ENCODE measurements at places on chromosomes 16 and 17.

DNA sequence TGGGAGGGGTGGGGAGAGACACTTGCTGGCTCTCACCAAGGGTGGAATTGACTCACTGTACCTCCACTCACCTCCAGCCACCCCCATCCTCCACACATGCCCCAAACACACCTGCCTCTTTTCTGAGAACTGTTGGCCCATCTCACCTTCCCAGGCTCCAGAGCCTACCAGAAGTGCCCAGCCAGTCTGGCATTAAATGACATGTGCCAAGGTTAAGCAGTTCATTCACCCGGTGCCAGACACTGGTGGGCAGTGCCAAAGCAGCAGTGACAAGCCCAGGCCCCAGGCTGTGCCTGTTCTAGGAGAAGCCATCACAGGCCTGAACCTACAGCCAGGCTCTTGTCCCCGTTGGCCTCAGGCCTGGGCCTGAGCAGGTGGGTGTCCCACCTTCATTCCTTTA lies 11.2 kb downstream of the MVP start:
- no peak for DNase-seq

DNA sequence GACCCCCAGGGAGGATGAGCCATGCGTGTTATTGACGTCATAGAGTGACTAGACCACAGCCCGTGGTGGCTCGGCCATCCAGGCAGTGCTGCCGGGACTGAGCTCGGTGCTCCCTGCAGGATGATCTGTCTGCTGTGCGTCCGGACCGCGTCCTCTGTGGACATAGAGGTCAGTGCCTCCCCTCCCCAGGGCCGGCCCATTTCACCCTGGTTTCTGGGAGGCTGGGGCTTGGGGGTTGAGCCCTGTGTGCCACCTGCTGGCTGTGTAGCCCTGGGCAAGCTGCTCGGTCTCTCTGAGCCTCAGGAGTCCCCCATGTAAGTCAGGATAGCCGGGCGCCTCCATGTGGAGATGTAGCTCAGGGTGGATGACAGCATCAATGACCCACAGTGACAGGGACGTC lies 8.3 kb downstream of the TSC2 start:
- no peak for DNase-seq

GRCh38 chr16:79823639-79824038 lies 223.1 kb upstream of the MAF start:
- DNase-seq, result no peak

- no peak for DNase-seq
These were observed 181.1 kb downstream of the SNX29 start for GRCh38 chr16:12157517-12158093.

DNA sequence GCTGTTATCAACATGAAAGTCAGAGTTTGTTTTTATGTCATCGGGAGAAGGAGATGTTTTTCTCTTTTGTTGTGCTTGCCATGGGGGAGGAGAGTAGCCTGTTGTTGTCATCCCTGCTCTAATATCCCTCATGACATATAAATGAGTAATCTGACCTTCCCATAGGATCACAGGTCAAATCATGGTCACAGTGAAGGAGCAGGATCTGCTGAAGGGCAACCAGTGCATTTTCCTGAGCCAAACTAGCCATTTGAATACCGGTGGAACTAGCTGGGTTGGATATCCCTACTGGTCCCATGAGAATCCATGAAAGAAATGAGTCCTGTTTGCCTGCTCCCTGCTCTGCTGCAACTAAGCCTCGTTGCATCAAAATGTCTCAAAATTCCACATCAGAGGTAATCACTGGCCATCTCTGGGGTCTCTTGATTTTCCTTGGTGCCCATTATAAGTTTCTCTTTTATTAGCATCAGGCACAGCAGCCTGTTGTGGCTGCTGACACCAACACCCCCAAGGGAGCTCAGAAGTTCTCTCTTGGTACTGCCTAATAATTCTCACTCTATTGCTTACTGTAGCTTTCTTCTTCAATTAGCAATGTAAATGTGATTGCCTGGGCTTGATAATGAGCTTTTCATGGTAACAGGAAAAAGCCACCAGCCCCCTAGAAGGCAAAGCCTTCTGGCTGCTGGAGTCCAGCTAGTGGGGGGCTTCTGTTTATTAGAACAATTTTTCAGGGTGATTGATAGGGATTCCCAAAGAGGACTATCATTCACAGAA lies 211.4 kb upstream of the ERCC4 start:
- DNase-seq, result no peak

- peak; percentile 34 for DNase-seq
These were observed 39.8 kb upstream of the IRF8 start for GRCh38 chr16:85858984-85859817.

DNA sequence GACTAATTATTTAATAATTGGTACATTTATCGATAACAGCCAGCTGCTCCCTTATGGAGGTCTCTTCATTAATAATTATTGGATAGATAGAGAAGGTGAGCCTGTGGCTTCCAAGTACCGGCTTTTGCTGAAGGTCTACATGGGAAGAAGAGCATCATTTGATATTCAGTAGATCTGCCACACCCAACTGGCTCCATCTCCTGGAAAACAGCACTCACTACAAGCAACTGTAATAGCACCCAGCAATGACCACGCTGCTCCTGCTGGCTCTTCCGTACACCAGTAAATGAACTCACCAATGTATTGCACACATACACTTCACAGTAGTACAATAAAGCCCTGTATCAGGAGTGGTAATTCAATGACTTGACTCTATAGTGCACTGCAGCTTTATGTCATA lies 19.5 kb downstream of the MARVELD3 start:
- peak; percentile 43 for DNase-seq

DNA sequence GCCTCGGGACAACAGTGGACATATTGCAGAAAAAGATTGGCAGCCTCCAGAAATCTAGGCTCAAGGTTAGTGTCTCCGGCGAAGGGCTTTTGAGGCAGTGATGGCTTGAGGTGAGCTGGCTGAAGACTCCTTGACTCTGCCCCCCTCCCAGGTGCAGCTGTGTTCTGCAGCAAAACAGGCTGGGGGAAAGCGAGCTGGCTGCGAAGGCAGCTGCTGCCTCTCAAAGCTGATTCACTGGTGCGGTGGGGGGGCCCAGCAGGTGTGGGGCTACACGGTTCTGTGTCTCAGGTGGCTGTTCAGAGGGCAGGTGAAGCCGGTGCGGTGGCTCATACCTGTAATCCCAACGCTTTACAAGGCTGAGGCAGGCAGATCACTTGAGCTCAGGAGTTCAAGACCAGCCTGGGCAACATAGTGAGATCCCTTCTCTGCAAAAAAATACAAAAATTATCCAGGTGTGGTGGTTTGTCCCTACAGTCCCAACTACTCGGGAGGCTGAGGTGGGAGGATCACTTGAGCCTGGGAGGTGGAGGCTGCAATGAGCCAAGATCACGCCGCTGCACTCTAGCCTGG lies 22.9 kb downstream of the C16orf96 start:
- DNase-seq, result no peak

GRCh38 chr16:73046849-73047214 lies 1.1 kb downstream of the ZFHX3 start:
- DNase-seq, result no peak

GRCh38 chr17:29176558-29177351 lies 3.4 kb downstream of the MYO18A start:
- DNase-seq, result peak; percentile 86

DNA sequence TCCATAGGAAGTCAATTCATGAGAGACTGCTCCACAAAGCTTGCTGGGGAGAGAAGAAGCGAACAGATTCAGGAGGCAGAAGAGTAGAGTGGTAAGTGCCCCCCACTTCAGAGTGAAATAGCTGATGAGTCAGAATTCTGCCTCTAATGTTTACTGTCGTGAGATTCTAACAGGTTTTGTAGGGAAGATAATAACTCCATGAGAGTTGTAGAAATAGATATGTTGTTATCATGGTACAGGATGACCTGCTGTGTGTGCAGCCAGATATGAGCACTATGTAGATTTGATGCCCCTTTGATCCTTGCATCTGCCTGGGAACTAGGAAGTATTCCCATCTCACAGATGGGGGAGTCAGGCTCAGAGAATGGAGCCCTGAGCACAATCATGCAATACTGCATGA lies 502.4 kb upstream of the CDH11 start:
- DNase-seq, result no peak

DNA sequence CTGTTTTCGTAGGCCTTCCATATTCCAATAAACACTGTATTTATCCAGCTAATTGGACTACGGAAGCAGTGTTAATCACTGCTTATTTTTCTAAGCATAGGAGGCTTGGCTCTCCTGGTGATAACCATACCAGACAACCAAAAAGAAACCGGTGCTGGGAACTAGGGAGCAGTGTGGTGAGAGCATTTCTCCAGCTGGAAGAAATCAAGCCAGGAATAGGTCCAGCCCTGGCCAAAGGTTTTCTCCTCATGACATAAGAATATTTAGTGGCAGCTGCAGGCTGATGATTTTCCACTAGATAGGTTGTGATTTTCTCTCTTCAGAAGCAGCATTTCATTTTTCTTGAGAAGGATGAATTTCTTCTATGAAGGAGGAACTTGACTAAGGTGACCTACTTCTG lies 141.5 kb downstream of the TRIM37 start:
- DNase-seq, result no peak

DNA sequence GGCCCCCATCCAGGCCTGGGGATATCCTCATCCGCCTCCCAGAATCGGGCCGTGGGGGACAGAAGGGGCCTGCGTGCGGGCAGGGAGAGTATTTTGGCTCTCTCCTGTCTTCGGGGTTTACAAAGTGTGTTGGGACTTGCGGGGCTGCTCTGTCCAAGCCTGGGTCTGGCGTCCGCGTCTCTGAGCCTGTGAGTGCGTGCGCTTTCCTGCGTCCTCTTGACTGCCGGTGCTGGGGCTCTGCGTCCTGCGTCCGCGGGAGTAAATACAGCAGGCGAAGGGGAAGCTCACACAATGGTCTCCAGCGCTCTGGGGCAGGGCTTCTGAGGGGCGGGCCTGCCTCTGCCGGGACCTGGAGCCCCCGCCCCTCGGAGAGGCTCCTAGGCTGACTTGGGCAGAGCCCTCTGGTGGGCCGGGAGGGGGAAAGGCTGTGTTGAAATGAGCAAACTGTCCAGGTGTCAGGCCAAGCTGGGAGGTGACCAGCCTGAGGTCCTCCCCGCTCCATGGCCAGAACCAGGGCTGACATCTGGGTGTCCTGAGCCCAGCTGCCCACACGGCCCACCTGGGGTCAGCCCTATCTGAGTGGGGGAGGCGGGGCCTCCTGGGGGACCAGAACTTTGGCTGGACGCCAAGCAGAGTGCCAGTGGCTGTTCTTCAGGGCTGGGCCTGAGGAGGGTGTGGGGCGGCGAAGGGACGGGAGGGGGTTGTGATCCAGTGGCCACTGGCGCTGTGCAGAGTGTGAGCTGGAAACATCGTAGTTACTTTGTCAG lies 233.6 kb downstream of the SEC14L1 start:
- peak; percentile 89 for DNase-seq

GRCh38 chr17:21214777-21215541 lies 998 bp upstream of the TMEM11 start:
- DNase-seq, result peak; percentile 53

- no peak for DNase-seq
These were observed 48.8 kb downstream of the SPACA3 start for GRCh38 chr17:33040461-33040860.

- DNase-seq, result no peak
These were observed 238.5 kb downstream of the ZFHX3 start for GRCh38 chr16:72809446-72809845.

DNA sequence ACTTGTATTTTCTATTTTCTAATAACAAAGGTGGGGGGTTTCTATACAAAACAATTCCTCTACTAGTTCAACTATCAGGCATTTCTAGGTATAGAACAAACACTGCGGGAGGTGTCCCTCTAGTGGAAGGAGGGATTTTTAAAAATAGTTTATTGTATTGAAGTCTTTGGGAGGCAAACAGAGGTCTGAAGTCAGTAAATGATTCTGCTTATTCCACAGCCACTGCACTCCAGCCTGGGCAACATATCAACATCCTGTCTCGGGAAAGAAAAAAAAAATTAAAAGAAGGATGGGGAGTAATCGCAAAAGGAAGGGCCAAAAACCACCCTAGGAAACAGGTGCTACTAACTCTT lies 648 bp upstream of the ERCC4 start:
- DNase-seq, result peak; percentile 44

DNA sequence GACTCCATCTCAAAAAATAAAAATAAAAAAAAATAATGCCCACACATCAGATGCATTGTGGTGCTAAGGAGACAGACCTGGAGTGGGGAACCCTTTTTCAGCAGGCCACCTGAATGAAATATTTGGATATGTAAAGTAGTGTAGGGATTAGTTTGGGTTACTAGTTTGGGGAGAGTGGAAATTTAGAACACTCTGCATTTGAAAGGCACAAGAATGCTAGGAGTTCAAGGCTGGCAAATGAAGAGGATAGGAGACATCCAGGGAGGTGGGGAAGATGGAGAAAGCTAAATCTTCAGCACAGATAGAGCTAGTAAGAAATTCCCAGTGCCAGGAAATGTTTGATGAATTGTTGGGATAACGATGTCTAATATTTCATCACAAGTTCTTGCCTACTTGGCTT lies 298.3 kb upstream of the ERCC4 start:
- DNase-seq, result no peak

- DNase-seq, result no peak
These were observed 35.8 kb downstream of the MPRIP start for GRCh38 chr17:17077861-17078732.

DNA sequence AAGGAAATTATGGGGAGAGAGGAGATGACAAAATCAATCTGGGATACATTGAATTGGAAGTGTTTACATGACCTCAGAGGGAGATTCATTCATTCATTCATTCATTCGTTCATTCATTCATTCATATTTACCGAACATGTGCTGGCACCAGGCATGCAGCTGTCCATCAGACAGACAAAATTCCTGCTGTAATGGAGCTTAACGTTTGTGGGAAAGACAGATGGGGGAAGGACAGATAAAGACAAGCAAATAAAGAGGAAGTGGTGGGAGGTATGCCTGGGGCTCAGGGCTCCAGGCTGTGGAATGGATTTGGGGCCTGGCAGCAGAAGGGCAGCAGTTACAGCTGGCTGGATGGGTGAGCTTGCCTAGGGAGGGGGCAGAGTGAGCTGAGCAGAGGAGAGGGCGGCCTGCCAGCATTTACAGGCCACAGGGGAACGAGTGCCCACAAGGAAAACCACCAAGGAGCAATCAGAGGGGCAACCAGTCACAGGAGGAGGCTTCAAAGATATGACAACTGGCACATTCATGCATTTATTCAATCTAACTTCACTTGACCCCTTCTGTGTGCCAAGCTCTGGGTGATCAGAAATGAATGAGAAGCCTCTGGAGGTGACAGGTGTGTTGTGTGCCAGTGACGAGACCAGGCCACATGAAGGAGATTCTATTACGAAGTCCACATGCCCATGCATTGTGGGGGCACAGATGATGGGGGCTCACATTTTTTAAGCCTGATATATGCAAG lies 48.5 kb downstream of the ARHGAP27 start:
- DNase-seq, result no peak

GRCh38 chr17:9107527-9107926 lies 86.2 kb downstream of the NTN1 start:
- DNase-seq, result no peak

- DNase-seq, result no peak
These were observed 228.3 kb upstream of the HSBP1 start for GRCh38 chr16:83579436-83579835.
